Glutamatergic neuron (in vitro differentiated cells): ENCODE measurements at places on chromosomes 11 and 22. TPM values are rescaled to one million over a fixed set of nuclear protein-coding genes. Genes with fewer than 3 reads are reported as not detected.

Gene SCGB1D2
- total RNA-seq, result not detected

DNA sequence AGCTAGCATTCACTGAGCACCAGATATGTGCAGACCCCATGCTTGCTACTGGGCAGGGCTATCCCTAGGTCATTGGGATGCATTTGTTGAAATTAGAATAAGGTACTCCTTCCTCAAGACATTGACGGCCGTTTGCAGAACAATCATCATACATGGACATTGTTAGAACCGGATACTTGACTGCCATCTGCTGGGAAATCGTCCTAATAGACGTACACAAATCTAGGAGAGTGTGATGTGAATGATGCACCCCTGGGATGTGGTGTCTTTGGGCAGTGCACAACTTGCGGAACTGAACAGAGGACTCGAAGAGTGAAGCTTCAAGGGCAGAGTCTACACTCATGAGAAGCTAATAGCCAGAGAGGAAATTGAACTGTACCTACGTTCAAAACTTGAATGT, 35.9 kb downstream of the MYO18B start:
- peaks cover 4% of the 10 kb centered on the region for H3K36me3 ChIP-seq
- H3K27me3 ChIP-seq, result peaks cover 8% of the 10 kb centered on the region
- H3K4me1 ChIP-seq, result peaks cover 15% of the 10 kb centered on the region

DNA sequence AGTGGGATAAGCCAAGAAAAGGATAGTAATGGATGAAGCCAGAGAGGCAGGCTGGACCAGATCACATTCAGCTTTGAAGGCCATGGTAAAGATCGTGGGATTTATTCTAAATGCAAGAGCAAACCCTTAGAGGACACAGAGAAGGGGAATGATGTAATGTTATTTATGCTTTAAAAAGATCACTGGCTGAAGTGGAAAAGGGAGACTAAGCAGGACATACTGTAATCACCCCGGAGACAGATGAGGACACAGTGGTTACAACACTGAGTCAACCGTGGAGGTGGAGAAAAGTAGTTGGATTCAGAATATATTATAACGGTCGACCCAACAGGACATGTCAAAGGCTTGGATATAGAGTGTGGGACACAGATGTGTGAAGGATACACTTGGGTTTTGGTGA, 38.5 kb downstream of the CDON start:
- no peak for DNase-seq
- peaks cover 12% of the 10 kb centered on the region for H3K4me1 ChIP-seq
- H3K4me3 ChIP-seq, result no peak overlapping the region
- no peak overlapping the region for H3K27ac ChIP-seq

DNA sequence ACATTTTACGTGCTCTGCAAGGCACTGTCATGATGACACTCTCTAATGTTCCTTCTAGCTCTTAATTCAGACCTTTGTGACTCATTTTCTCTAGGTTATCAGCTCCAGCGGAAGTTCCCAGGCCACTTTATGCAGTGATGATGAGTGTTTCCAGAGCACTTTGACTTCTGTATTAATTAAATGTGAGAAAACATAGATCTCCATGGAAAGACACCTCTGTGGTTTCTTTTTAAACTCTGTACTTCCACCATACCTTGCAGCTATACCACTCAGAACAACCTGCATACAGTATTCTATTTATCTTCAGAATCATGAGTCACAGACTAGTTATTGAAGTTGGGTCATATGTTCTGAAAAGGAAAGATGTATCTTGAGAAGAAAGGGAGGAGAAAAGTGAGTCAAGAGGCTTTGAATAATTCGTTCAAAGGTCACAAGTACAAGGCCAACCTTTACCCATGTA, 175.6 kb upstream of the TENM4 start:
- no peak overlapping the region for H3K27ac ChIP-seq
- H3K27me3 ChIP-seq, result peaks cover 7% of the 10 kb centered on the region
- peaks cover 4% of the 10 kb centered on the region for H3K4me1 ChIP-seq
- H3K4me3 ChIP-seq, result no peak overlapping the region
- H3K36me3 ChIP-seq, result no peaks in the 10 kb centered on the region

DNA sequence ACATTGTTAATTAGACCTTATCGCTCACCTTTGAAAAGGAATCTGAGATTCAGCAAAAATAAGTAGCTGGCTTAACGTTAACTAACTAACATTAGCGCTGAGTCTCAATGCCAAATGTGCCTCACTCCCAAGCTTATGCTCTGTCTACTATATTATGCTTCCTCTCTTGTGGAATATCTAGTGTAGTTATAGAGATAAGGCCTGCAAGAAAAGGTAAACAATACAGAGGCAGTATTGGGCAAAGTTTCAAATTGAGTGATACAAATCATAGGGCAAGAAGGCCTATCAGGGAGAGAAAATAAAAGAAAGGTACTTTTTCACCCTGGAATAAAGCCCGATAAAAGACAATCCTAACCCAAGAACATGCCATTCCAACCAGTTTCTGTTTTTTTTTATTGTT, 61.6 kb upstream of the SLC17A6 start:
- H3K27ac ChIP-seq, result no peak overlapping the region
- no peaks in the 10 kb centered on the region for H3K27me3 ChIP-seq
- no peaks in the 10 kb centered on the region for H3K4me1 ChIP-seq
- DNase-seq, result no peak
- no peak overlapping the region for H3K4me3 ChIP-seq
- H3K36me3 ChIP-seq, result no peaks in the 10 kb centered on the region

DNA sequence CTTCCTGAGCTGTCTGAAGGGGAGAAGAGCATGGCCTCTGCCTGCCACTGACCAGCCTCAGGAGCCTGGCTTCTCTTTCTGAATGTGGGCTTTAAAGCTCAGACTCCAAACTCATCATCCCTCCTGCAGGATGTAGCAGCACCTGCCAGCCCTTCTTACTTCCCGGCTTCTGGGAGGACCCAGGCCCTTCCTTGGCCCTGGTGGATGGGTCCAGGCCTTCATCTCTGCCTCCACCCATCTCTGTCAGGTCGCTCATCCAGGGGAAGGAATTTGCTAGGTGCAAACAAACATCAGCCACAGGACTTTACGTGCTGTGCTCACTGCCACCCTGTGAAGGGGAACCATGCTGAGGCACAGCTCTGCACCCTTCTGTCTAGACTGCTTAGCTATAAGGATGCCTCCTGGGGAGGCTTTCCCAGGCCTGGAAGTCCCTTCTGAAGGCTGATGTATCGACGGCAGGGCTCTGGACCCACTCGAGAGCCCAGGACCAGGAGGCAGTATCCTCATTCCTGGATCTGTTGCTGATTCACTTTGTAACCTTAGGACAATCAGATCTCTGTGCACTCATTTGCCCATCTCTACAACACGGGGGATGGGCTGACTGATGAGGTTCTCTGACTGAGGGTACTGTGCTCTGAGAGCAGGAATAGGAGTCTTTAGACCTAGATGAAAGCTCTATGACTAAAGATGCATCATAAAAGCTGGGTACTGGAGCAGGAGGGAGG, 30.9 kb downstream of the USP35 start:
- no peaks in the 10 kb centered on the region for H3K4me1 ChIP-seq
- H3K27ac ChIP-seq, result no peak overlapping the region
- peaks cover 30% of the 10 kb centered on the region for H3K36me3 ChIP-seq

GRCh38 chr22:30182350-30182745, 64.2 kb downstream of the LIF start:
- no peaks in the 10 kb centered on the region for H3K36me3 ChIP-seq
- H3K4me1 ChIP-seq, result no peaks in the 10 kb centered on the region
- no peak overlapping the region for H3K27ac ChIP-seq
- H3K27me3 ChIP-seq, result no peaks in the 10 kb centered on the region
- DNase-seq, result no peak
- no peak overlapping the region for H3K4me3 ChIP-seq

Gene NLRP14
- total RNA-seq, result not detected

Gene OR52E5
- not detected for total RNA-seq

- no peak for DNase-seq
- no peaks in the 10 kb centered on the region for H3K36me3 ChIP-seq
- no peaks in the 10 kb centered on the region for H3K4me1 ChIP-seq
- H3K4me3 ChIP-seq, result no peak overlapping the region
- no peak overlapping the region for H3K27ac ChIP-seq
- no peaks in the 10 kb centered on the region for H3K27me3 ChIP-seq
Observed at GRCh38 chr11:57978686-57979531, 44.8 kb upstream of the OR9Q1 start.
